Renal pelvis (tissue), 12 donors: ENCODE measurements at places on chromosomes 5 and 9.
A peak's percentile ranks its signal among the peaks of the same experiment; 100 is the strongest.

GRCh38 chr5:151691706-151692105 lies 5.0 kb upstream of the SPARC start:
- no peak for DNase-seq

DNA sequence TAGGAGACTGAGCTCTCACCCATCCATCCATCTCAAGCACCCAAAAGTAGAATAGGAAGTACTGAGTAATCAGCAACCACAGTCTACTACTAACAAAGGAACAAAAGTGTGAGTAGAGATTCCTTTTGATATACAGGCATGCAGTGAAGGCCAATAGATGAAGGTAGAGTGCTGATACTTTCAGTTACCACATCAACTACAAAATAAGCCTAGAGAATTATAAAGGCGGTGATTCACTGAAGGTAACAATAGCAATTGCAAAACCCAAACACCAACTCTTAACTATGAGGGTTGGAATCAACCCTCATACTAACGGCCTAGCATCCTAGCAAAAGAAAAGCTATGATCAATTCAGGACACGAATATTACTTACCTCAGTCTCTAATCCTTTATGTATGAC lies 992.6 kb downstream of the DNAH5 start:
- no peak for DNase-seq

- no peak for DNase-seq
These were observed 222.8 kb upstream of the MSX2 start for GRCh38 chr5:174501461-174502069.

GRCh38 chr9:99255651-99256050 lies 33.6 kb downstream of the SEC61B start:
- no peak for DNase-seq

DNA sequence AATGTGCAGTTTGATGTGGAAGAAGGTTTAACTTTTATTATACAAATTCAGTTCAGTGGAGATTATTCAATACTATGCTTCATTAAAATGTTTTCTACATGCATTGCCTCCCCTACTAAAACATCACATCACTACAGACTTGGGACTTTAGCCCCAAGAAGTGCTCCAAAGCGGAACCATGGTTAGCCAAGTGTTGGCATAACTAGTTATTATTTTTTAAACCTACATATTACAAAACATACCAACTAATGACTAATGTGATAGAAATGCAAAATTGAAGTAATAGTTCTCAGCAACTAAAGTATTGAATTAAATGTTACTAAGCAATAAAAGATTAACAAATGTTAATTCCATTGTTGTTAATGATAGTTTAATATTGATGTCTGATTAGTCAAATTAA lies 74.5 kb downstream of the XRCC4 start:
- DNase-seq: no peak

- no peak for DNase-seq
These were observed 174.5 kb upstream of the PITX1 start for GRCh38 chr5:135208555-135208902.

GRCh38 chr9:89667726-89668125 lies 62.9 kb downstream of the GADD45G start:
- DNase-seq: no peak

DNA sequence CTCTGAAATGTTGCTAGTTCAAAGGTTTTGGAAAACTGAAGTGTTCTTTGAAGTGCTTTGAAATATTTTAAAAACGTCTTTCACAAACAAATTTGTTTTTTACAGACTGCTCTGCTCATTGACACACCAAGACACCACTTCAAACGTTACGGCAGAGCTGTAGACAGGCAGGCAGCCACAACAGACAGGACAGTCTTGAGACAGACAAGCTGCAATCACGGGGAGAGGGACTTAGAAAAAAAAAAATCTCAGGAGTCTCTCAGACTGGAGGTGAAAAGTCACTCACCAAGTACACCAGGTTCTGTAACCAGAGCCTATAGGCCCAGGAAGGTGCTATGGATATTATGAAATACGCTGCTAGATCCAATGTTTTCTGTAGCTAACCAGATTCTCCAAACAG lies 135.4 kb downstream of the ISL1 start:
- no peak for DNase-seq

- no peak for DNase-seq
These were observed 33.5 kb downstream of the OR1J1 start for GRCh38 chr9:122444041-122444733.

DNA sequence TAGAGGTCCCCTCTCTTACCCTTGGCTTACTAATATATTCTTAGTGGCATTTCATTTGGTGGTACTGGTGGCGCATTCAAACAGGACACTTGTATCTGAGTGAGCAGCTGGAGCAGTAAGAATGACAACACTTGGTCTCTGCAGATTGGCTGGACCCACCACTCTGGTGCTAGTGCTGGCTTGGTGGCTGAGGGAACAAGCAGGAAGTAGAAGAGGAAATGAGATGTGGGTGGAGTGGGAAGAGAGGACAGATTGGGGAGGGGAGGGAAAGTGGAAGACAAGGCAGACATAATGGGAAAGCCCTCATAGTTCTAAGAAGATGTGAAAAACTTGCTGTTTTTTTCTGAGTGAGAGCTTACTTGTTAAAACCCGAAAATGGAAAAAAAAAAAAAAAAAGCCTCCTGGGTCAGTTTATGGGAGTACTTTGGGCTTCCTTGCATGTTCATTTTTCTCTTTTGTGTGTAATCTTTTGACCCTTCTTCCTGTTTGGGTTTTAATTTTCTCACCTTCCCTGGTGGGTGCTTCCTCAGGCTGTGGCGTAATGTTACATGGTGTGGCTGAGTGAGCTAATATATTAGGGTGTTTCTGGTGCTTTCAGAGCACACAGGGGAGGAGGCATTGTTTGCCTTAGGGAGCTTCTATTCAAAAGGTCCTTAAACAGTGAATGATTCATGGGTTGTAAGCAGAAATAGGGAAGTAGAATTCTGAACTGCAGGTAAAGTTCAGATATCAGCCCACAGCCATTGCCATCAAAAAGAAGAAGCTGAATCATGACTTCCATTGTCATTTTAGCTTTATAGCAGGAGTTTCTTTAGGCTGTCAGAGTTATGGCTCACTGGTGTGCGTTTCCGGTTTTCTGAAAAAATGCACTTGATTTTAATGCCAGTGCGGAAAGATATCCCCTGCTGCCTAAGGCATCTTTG lies 52.3 kb downstream of the TLE4 start:
- DNase-seq: peak; percentile 23

DNA sequence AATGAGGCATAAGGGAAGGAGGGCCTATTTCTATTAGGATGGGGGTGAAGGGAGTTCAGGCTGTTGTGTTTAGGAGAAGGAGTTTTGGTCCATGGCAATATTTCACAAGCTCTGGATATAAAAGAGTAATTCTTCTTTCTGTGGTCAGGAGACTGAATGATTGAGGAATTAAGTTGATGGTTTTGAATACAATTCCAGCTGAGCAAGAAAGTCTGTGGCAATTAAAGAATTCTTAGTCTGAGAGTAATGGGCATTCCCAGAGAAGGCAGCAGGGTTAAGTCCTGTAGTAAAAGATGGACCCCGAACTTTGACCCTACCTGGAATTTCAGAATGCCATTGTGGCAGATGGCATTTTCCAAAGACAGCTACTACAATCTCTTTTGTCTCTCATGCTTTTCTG lies 202.6 kb downstream of the TLE4 start:
- DNase-seq: no peak

- no peak for DNase-seq
These were observed 20.2 kb downstream of the SLC36A1 start for GRCh38 chr5:151467576-151467975.

DNA sequence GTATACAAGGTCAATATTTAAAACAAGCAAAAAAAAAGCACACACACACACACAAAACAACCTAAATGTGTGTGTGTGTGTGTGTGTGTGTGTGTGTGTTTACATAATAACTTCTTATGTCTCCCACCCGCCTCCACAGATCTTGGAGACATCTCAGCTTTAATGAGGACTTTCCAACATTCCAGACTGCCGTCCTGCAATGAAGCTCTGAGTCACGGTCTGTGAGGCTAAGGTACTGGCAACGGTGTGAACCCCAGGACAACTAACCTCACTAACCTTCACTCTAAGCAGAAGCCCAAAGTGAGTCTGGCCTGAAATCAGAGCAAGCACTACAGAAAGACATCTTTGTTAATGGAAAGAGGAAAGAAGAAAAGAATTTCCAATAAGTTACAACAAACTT lies 22.3 kb downstream of the ZNF474 start:
- DNase-seq: no peak

- DNase-seq: no peak
These were observed 154.2 kb upstream of the WWC1 start for GRCh38 chr5:168137265-168137664.

DNA sequence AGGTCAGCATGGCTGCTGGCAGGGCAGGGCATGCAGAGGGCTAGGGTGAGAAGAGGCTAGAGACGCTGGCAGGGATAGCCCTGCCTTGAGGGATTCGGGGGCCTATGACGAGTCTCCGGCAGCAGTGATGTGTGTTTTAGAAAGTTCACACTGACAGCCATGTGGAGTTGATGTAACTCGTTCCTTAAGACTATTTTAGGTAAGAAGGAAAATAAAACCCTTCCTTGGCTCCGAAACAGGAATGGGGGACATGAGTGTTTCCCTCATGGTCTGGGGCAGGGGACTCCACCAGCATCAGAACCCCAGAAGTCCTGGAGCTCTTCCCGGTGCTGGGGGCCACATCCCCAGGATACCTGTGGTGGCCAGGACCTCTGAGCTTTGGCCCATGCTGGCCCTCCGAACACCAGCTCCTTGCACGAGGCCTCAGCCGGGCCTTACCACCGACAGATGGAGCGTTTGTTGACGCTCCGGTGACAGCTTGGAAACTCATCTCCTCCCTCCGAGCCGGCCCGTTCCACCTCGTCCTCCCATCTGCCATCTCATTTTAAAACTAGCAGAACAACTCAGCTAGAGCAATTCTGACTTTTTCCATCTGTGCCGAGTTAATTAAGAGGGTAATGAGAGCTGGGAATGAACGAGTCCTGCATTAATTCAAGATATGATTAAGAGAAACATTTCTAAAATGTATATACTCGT lies 337.7 kb downstream of the CDK5RAP2 start:
- no peak for DNase-seq

- DNase-seq: no peak
These were observed 53.9 kb downstream of the SNX18 start for GRCh38 chr5:54571462-54571861.

DNA sequence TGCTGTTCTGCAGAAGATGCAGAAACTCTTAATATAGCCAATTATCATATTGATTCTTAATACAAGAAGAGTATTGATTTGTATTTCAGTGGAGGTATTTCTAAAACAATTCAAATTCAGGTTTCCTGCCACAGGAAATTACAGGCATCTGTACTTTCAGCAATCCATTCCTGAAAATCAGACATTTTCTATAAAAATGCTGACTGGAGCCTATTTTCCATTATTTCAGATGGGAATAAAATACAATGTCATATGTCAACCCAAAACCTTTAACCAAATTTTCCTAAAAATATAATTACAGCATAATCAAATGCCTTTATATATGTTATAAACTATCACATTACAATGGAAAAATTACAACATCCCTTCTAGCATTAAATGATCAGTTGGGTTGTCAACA lies 131.5 kb downstream of the MELK start:
- DNase-seq: no peak
